ENCODE measurements at places on chromosomes 12 and 14.

GRCh38 chr12:43884683-43885410 lies 49.0 kb downstream of the TMEM117 start:
- no peak for DNase-seq

GRCh38 chr14:20305265-20306078 lies at the start of gene TTC5:
Gene TTC5 (minus strand): TSS chr14:20305951. CDS start chr14:20305937, 14 bp downstream.
- DNase-seq = peak; percentile 91

DNA sequence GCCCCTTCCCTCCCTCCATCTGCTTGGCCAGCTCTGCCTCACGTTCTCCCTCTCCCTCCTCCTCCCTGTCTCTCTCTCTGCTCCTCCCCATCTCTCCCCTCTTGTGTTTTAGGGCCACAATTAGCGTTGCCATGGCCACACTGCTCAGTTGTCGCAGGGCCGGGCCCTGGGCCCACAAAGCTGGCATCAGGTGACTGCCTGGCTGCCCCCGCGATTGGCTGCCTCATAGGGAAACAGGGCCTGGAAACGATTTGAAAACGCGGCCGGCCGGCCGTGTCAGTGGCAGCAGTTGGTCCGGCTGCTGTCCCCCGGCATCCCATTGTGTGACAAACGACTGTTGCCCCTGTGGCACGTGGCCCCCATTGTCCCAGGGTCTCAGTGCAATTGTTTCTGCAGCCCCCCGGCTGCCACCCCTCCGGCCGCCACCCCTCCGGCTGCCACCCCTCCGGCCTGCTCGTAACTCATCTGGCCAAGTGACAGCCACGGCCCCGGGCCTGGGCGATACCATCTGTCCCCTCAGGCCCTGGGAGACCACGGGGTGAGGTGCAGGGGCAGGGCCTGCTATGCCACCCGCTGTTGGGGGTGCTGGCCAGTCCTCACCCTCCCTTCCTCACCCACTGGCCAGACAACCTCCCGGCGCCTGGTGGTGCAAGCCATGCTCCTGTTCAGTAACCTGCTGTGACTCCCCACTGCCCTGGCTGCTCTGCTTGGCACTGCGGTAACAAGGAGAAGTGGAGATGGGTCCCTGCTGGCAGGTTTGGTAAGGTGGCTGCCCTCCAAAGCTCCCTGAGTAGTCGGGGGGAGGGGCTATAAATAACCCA lies 17.4 kb downstream of the FOXN4 start:
- peak; percentile 84 for DNase-seq

DNA sequence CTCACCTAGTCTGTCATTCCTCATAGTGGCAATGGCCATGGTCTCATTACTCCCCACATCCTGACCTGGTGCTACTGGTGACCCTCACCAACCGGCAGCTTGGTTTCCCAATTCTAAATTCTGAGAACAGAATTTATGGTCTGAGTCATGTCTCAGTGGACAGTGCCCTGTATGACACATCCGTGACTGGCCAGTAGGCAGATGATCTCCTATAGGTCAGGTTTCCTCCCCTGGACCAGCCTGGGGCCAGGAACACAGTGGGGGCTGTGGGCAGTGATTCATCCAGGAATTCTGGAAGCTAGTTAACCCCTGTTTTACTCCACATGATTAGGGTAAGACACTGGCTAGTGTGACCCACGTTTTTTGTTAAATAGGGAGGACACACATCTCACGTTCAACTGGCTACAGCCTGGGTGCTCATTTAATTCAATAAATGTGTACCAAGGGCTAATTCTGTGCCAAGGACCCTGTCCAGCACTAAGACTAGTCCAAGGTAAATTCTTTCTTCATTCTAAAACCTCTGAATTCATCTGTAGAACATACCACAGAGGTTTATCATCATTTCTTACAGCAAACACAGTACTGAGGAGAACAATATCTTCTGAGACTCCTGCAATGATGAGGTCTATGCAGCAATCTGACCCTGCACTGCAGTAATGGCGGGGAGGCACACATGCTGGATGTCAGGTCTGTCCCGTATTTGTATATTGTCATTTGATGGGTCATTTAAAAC lies 249.6 kb upstream of the TBX3 start:
- no peak for DNase-seq

- DNase-seq = no peak
These were observed 54.9 kb upstream of the DIO3 start for GRCh38 chr14:101506211-101506925.

- peak; percentile 23 for DNase-seq
These were observed 130.0 kb downstream of the TSPAN9 start for GRCh38 chr12:3207175-3207574.

- peak; percentile 65 for DNase-seq
These were observed 1.5 kb upstream of the NTS start for GRCh38 chr12:85872497-85873091.

DNA sequence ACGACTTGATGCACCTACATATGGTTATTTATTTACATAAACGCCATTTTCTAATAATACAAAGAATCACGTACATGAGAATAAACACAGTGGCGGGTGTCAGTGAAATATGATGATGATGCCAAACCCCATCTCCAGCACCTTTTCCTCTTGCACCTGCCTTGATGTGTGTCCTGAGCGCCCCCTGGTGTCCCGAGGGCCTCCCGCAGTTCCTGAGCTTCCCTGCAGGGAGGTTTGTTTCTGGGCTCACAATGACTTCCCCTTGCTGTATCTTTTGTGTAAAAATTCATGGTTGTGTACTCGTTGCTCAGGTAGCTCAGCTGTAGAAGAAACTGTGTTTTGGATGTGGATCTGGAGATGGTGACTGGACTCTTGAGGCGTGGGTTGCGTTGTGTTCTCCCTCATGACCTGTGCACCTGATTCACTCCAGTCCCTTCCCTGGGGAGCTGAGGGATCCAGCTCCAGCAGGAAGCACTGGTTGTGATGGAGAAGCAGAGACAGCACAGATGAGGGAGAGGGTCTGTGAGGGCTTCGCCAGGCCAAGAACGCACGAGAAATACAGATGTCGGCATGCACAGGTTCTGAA lies 1037.8 kb downstream of the TMEM121 start:
- no peak for DNase-seq
